ENCODE measurements at places on chromosomes 13 and 19.

GRCh38 chr19:46221981-46222610 lies 7.4 kb upstream of the IGFL1 start:
- no peak for DNase-seq

- peak; percentile 95 for DNase-seq
Measured at GRCh38 chr19:49127674-49128544, 8.6 kb downstream of the PPFIA3 start.

- no peak for DNase-seq
Measured at GRCh38 chr19:19613506-19613905, 5.0 kb downstream of the PBX4 start.

- no peak for DNase-seq
Measured at GRCh38 chr19:9456018-9456689, 20.8 kb upstream of the ZNF266 start.

GRCh38 chr19:13699786-13700185 lies 64.5 kb upstream of the MRI1 start:
- DNase-seq = no peak

- no peak for DNase-seq
Measured at GRCh38 chr13:113260996-113261395, 36.0 kb upstream of the LAMP1 start.

- DNase-seq = peak; percentile 86
Measured at GRCh38 chr19:4909156-4909896, at the start of gene UHRF1. Gene UHRF1 (plus strand): TSS chr19:4909501. CDS start chr19:4910886, 1,385 bp downstream.

- no peak for DNase-seq
Measured at GRCh38 chr13:71169180-71169579, 697.8 kb downstream of the DACH1 start.

GRCh38 chr19:31301306-31301980 lies 47.8 kb downstream of the TSHZ3 start:
- DNase-seq = no peak
